Vagina (tissue), 2 donors: ENCODE measurements at places on chromosomes 11 and 22.

GRCh38 chr22:26553056-26553752 is 36.7 kb downstream of the TPST2 start:
- no peak for DNase-seq

GRCh38 chr11:44065161-44065661 is 859 bp upstream of the ACCS start:
- peak; percentile 64 for DNase-seq

DNA sequence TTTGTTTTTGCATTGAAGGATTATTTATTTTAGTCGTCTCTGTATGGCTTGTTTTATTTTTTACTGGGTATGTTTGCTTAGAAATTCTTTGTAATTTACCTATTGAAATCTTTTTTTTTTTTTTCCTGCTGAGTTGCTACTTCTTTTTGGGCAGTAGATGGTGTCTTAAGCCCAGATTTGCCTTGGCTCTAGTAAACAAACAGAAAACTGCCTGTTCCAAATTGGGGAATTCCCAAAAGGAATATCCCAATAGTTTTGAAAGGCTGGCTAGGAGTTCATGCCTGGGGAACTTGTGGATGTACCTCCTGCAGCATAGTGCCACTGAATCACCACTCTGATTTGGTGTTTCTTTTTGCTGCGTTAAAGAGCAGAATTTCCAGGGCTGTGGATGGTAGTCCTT is 17.7 kb downstream of the PAMR1 start:
- DNase-seq: no peak

- DNase-seq: peak; percentile 75
Observed at GRCh38 chr11:70032943-70033710, 45.0 kb upstream of the ANO1 start.

GRCh38 chr22:46834021-46834737 is 71.7 kb downstream of the TBC1D22A start:
- DNase-seq: peak; percentile 25

- DNase-seq: no peak
Observed at GRCh38 chr11:17164361-17165246, 43.2 kb downstream of the PIK3C2A start.

- no peak for DNase-seq
Observed at GRCh38 chr11:95335989-95336388, 105.0 kb upstream of the SESN3 start.

- no peak for DNase-seq
Observed at GRCh38 chr11:125315079-125315740, 150.7 kb downstream of the PKNOX2 start.

GRCh38 chr11:48051217-48051830 is 71.0 kb downstream of the PTPRJ start:
- no peak for DNase-seq

GRCh38 chr11:3196161-3197043 is 22.2 kb downstream of the MRGPRG start:
- DNase-seq: no peak

DNA sequence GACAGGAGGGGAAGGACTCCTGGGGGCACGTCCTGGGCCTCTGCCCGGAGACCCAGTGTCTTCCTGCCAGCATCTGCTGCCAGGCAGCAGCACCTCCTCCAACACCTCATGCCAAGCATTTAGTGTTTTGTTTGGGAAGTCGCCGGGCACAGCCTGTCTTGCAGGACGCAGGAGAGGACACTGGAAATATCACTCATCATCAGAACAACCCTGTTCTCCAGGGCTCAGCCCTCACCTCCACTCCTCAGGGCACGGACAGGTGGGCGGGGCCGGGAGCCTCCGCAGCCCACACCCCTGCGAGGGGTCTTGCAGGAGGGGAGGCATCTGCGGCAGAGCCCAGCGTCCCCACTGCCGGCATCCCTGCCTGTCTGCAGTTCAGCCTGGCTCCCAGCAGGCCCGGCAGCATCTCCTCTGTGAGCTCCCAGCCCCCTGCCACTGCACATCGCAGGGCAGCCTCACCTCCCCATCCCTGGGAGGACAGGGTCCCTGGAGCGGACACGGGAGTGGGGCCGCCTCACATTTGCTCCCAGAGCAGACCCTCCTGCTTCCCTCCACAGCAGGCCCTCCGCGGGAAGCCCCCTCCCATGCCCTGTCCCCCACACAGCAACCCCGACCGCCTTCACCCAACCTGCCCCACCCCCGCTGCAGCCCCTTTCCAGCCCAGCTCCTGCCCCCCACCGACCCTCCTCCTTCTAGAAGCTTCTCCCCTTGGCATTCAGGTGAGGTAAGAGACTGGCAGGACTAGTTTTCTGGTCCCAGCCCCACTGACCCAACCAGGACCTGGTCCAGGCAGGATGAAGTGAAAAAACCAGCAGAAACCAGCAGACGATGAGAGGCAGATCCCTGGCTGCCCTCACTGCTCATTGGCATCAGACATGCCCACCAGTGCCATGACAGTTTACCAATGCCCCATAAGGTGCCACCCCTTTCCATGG is 72.7 kb downstream of the BRD1 start:
- DNase-seq: peak; percentile 94
